ENCODE measurements at places on chromosomes 5 and 9. TPM values are rescaled to one million over a fixed set of nuclear protein-coding genes. Genes with fewer than 3 reads are reported as not detected.

- DNase-seq, result no peak
These were observed 15.0 kb upstream of the TEX48 start for GRCh38 chr9:114696814-114697544.

GRCh38 chr9:121972501-121972981 lies 120.6 kb downstream of the TTLL11 start:
- peak; percentile 72 for DNase-seq

DNA sequence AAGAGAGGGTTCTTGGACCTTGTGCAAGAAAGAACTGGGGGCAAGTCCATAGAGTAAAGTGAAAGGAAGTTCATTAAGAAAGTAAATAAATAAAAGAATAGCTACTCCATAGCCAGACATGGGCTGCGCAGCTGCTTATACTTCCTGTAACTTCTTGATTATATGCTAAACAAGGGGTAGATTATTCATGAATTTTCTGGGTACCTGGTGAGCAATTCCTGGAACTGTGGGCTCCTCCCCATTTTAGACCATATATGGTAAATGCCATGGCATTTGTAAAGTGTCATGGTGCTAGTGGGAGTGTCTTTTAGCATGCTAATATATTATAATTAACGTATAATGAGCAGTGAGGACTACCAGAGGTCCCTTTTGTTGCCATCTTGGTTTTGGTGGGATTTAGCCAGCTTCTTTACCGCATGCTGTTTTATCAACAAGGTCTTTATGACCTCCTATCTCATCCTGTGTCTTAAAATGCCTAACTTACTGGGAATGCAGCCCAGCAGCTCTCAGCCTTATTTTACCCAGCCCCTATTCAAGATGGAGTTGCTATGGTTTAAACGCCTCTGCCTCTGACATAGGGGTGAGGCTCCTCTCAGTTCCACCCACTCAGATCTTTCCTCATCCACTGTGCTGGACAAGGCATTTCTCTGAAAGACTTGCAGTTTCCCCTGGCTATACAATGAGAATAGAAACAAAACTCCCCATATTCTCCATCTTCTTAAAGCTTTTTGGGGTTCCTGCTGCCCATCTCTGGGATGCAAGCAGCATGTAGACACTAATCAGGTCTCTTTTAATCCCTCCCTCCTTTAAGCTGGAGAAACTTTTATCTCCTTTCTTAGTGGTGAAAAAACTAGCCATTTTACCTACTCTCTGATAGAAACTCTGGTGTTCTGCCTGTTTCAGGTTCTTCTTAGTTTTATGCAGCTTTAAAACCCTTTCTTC lies 91.2 kb downstream of the ARRDC3 start:
- no peak for DNase-seq

DNA sequence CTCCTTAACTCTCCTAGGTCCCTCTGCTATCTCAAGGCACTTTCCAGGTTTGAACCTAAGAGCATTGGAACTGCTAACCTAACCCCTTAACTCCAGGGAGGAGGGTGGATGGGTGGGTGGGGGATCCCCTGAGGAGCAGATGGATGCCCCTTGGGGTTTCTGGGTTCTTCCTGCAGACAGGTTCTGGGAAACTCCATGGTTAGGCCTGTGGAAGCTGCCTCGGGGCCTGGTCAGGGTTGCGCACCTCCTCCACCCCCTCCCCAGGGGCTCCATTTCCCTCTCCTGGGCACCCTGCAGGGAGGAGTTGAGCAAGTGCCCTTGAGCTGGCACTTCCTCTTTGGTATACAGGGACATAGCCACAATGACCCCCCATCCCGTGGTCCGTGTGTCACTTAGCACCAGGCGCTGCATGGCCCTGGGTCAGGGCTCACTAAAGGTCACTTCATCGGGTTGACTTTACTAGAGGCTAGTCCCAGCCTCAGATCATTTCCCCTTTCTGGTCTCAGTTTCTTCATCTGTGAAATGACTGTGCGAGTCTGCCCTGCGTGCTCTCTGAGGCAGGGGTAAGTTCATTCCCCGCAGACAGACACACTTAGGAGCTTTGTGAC lies 16.0 kb downstream of the CXXC5 start:
- DNase-seq, result no peak

S1PR3 gene
- total RNA-seq, result 48.6 TPM

CBY3 gene
- total RNA-seq, result not detected

- no peak for DNase-seq
These were observed 764.1 kb upstream of the ARRDC3 start for GRCh38 chr5:92147266-92147665.

NIPAL4 gene
- total RNA-seq, result 49.8 TPM

GRCh38 chr5:39040875-39041274 lies 33.3 kb downstream of the RICTOR start:
- no peak for DNase-seq

- no peak for DNase-seq
These were observed 4.8 kb downstream of the SLC23A1 start for GRCh38 chr5:139378101-139378825.

- DNase-seq, result no peak
These were observed 71.5 kb downstream of the HSPA4 start for GRCh38 chr5:133123297-133123696.

RAB3C gene
- 5.8 TPM for total RNA-seq

DNA sequence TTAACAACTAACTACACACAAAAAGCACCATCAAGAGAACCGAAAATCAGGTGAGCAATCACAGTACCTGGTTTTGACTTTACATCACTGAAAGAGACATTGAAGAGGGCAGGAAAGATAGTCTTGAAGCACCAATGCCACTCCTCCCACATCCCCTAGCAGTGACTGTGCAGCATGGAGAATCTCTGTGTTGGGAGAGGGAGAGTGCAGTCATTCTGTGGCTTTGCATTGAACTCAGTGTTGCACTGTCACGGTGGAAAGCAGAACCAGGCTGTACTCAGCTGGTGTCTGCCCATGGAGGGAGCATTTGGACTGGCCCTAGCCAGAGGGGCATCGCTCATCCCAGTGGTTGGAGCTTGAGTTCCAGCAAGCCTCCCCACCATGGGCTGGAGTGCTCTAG lies 40.4 kb downstream of the C5 start:
- DNase-seq, result no peak

DNA sequence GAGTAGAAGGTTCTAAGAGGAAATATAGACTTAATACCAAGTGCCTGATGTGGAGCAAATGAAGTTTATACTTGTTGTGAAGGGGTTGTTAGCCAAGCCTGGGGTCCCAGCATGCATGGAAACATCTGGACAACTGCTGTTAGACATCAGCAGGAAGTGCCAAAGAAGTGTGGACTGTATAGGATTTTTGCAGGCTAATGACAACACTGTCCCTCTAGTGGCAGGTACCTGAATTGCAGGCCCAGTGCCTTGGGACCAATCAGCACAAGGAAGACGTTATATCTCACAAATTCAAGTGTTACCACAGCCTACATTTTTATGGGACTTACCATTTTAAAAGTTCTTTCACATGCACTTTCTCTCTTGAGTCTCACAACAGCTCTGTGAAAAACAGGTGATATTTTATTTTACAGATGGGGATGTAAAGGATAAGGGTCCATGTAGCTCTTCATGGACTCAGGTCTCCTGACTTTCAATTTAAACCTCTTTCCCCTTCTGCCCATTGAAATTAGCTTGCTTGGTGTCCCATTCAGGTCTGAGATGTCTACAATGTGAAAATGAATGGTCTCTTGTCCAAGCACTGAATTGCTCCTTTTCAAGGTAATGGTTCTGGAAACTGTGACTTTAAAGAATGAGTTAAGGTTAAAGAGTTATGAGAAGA lies 89.0 kb upstream of the MAP1B start:
- no peak for DNase-seq

LHX3 gene
- not detected for total RNA-seq

DNA sequence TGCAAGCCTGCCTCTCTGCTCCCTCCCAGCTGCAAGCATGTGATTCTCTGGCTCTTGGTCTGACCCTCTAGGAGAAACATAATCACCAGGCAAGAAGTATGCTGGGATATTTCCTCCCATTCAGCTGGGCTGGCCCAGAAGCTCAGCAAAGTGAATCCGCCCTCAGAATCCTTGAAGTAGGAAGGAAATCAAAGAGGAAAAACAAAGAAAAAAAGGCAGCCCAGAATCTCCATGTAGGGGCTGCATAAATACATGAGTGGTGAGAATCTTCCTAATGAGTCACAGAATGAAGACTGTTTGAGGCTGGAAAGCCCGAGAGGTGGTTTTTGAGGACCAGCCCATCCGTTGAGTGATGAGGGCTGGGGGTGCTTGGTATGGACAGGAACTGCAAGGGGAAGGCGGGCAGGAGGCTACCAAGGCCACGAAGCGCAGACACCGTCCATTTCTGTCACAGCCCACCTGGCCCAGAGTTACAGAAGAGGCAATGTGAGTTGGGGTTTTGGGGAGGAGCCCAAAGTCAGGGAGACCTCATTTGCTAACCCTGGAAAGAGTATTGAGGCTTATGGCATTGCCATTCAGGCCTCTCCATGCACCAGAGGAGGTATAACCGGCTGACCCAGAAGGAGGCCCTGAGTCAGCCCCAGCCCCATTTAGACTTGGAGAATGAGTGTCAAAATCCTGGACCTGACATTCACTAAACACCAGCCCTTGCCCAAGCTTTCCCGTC lies 33.4 kb upstream of the TGFBR1 start:
- DNase-seq, result no peak

FOXE1 gene
- 0.42 TPM for total RNA-seq

EGFLAM gene
- 3.7 TPM for total RNA-seq
